ENCODE measurements at places on chromosomes 4 and X.
A peak's percentile ranks its signal among the peaks of the same experiment; 100 is the strongest.

DNA sequence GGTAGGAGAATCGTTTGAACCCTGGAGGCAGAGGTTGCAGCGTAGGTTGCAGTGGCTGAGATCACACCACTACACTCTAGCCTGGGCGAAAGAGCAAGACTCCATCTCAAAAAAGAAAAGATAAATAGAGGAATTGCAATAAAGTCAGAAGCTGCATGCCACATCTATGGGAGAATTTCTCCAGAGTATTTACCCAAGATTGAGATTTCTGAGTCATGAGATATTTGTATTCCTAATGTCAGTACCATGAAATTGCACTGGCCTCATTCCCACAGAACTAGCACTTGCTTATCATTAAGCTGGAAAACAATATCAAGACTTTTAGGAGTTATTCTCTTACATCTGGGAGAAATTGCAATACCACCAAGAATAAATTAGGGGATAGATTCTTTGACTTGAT lies 37.4 kb downstream of the ASIC5 start:
- no peak for DNase-seq

DNA sequence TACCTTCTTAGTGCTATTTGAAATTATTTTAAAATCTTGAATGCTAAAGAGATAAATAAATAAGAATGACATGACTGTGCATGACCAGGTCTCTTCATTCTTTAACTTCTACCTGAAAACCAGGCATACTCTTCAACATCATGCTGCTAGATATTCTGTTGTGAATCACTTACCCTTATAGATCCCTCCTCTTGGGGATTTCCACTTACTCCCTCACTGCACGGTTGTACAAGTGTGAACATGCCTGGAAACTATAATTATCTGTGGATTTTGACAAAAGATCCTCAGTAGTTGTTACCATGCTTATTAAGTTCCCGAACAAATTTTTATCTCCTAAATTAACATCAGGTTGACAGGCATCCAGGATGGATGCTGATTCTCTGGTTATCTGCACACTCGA lies 54.3 kb downstream of the ADGRL3 start:
- DNase-seq: no peak

DNA sequence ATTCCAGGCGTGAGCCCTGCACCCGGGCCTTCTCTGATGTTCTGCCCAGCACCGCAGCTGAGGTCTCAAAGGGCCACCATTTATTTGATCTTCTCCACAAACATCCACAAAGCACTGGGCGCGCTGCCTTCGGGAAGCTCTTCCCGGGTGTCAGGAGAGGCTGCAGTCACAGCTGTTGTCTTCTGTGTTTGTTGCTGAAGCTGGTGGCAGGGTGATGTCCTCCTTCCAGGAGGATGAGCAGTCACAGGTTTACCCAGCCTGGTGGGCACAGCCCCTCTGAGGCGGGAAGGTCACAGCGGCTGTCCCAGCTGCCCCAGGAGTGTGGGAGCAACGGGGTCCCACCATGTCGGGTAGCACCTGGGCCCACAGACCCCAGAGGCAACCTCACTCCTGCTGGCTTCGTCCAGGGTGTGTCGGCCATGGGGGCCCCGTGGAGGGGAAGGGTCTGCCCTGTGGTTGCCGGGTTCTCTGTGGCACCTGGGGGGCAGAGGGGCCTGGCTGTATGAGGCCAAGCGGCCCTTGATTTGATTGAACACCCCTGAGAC lies 27.6 kb downstream of the FGFRL1 start:
- no peak for DNase-seq

DNA sequence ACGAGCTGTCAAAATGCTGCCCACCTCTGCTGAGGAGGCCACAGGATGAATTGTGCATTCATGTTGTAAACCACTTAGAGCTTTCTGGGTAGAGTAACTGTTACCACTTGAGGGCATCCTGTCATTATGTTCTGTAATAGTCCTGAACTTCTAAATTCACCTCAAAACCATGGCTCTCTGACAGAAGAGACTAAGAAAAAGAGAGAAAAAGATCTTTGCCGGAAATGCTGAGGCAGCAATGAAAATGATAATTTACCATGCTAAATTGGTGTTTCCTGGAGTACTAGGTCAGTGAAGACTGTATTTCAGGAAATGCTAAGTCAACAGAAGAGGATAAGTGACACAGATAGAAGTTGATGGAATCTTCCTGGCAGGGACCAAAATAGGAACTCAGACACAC lies 942.3 kb upstream of the SLIT2 start:
- no peak for DNase-seq

DNA sequence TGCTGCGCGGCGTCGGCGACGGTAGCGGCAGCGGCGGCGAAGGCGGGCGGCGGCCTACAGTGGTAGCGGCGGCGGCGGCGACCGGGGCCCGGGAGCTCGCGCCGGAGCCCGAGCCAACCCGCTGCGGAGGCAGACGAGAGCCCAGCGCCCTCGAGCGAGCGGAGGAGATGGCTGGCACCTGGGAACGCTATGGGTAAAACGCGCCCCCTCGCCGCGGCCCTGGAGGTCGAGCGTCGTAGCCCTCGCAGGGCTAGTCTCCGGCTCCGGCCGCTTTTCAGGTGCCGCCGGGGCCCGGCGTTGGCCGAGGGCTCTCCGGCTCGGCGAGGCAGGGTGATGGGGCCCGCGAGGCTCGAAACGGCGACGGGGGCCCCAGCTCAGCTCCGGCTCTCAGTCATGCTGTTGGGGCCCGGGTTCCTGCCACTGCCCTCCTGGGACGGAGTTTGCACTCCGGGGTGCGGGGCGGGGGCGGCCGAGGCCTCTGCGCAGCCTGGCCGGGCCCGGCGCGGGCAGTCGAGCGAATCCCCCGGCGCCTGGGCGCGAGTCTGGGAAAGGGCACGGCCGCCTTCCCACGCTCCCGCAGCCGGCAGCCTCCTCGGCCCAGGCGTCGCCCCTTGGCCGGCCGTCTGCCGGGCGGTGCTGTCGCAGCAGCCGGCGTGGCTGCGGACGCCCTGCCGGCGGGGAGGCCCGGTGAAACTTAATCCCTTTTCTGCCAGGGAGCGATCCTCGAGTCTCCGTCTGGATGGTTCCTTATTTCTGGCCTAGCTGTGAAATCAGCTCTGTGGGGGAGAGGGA lies 768 bp downstream of the MID2 start:
- peak; percentile 35 for DNase-seq

DNA sequence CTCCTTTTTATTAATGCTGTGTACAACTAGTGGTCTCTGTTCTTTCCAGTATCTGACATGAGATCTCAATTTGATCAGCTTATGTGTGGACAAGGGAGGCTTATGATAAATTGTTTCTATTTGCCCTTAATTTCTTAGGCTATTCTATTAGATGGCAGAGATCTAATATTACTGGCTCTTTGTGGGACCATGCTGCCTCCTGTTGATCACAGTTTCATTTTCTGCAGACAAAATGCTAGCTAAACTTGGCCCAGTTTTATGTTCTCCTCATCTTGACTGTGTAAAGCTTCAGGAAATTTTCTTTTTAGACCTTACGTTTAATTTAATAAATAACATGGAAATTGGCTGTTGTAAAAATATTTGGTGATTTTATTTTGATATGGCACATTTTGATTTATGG lies 627.1 kb upstream of the AADAT start:
- no peak for DNase-seq

GRCh38 chrX:86917959-86918358 lies 599.6 kb upstream of the KLHL4 start:
- DNase-seq: no peak

DNA sequence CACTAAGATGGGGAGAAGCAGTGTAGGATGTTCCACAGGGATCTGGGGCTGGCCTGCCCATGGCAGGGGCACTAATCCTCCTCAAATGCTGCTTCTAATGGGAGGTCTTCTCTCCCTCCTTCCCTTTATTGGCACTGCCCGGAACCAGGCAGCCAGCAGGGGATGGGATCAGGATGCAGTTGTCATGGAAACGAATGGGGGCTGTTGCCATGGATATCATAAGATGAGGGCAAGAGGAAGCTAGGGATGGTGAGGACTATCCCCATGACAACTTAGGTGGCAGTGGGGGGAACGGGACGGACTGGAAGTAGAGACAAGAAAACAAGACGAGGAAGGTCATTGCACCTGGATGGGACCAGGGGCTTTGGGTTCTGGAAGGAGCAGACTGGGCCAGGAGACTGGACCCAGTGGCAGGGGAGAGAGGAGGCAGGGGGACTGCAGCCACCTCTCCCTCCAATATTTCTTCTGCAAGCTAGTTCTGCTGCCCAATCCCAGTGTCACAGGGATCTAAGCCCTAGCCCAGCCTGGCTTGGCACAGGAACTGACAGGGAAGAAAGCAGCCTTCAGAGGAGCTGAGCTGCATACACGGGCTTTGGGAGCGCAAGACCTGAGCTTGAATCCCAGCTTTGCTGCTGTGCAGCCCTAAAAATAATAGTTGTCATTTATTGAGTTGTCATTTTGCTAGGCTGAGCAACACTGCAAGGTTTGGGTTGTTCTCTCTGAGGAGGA lies 19.0 kb downstream of the IQSEC2 start:
- no peak for DNase-seq

- no peak for DNase-seq
These were observed 55.8 kb downstream of the IL1RAPL2 start for GRCh38 chrX:104621781-104622180.

DNA sequence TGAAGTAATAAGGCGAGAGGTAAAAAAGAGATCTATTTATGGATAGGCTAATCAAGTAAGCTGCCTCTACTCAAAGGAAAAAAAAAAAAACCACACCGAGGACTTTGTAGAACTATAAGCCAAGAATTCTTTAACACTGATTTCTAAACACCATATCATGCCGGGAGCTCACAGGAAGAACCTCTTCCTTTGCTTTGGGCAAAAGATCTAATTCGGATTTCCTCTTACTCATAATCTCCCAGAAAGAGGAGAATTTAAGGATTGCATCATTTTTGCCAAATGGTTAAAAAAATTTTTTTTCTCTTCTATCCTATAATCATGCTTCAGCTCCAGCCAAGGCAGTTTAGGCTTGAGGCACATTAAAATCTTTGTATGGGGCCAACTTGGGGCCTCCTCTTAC lies 95.5 kb downstream of the ZNF827 start:
- DNase-seq: no peak

GRCh38 chrX:41095908-41096307 lies 10.7 kb downstream of the USP9X start:
- DNase-seq: no peak

DNA sequence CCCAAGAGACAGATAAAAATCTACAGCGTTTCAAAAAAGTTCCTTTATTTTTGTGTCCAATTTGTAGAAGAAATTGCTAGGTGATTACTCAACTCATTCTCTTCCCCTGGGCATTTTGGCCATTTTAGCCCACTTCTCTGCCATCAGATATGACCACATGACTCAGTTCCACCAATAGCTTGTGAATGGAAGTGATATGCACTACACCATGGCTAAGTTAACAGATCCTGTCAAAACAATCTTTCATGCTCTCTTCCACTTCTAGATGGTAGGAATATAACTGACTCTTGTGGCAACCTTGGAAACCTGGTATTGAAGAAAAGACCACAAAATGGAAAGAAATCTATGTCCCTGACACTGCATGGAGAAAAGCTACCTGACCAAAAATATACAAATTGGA lies 26.2 kb upstream of the FREM3 start:
- DNase-seq: no peak

- no peak for DNase-seq
These were observed 568.2 kb downstream of the CCSER1 start for GRCh38 chr4:90695411-90695810.

GRCh38 chrX:63664083-63664482 lies 120.9 kb downstream of the ARHGEF9 start:
- DNase-seq: no peak

- no peak for DNase-seq
These were observed 75.3 kb downstream of the DCUN1D4 start for GRCh38 chr4:51918251-51918650.

GRCh38 chr4:10672379-10672778 lies 12.2 kb downstream of the CLNK start:
- no peak for DNase-seq

GRCh38 chrX:106811131-106811910 lies 8.8 kb downstream of the TBC1D8B start:
- no peak for DNase-seq

- no peak for DNase-seq
These were observed 67.4 kb upstream of the SMAD1 start for GRCh38 chr4:145414226-145414625.

DNA sequence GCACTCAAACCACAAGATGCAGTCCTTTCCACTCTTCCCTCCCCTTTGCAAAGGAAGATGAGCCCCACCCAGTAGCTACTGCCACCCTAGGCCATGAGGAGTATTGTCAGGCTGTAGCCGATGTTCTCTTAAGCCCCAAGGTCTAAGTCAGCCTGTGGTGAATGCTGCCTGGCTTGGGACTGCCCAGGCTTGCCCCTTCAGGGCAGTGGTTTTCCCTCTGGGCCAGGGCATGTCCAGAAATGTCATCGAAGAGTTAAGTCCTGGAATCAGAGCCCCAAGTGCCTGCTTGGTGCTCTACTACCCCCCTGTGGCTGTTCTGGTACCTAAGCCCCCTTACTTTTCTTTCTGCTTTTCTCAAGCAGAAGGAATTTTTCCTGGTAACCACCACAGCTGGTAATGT lies 11.8 kb upstream of the PGK1 start:
- no peak for DNase-seq

DNA sequence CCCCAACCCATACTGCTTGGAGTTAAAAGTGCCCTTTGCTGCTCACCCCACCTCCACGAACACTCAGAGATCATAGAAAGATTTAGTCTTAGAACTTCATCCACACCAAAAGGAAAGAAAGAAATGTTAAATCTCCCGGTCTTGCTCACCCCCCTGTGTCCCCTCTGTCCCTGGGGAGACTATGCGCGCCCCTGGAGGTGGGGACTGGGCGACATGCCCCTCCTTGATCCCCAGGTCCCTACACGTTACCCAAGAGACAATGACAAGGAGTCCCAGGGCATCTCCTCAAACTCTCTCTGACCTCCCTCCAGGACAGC lies 620 bp downstream of the ITM2A start:
- no peak for DNase-seq

GRCh38 chr4:35237924-35238323 lies 1006.4 kb downstream of the ARAP2 start:
- no peak for DNase-seq

DNA sequence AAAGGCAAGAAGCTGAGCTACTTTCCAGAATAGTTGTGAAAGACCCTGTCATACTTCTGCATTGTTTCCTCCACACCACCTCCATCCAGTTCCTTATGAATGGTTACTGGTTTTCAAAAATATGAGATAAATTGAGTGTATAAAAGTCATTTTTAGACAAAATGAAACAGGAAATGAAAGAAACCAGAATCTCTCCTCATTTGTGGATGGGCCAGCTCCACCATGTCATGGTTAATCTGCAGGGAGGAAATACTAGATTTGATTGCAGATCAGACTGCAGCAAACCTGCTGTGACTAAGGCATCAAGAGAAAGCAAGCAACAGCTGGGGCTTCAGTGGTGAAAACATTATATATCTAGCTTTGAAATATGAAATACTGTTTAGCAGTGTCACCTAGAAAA lies 23.8 kb downstream of the F9 start:
- no peak for DNase-seq

DNA sequence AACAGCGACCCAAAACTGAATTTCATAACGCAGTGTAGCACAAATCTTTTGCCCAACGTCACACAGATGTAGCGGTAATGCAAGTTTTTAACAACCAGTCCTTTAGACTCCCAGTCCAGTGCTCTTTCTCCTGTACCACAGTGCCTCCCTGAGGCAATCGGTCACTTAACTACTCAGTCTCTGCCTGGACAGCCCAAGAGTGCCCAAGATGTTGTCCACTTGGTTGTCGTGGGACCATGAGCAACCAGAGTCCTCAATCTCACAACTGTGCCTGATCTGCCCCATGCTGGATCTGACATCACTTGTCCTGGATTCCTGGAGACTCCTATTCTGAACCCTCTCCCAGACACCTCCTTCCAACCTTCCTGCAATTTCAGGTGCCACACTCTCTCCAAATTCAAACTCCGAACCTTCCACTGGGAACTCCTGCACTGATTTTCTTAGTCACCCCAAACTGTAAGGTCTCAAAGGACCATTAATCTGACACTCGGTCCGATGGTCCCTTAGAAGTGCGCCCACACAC lies 702 bp downstream of the MMGT1 start:
- no peak for DNase-seq

Measured in left cardiac atrium (tissue), 4 donors.